Spinal cord (tissue), 10 donors: ENCODE measurements at places on chromosomes 1 and 21. TPM values are rescaled to one million over a fixed set of nuclear protein-coding genes. Genes with fewer than 3 reads are reported as not detected.

DNA sequence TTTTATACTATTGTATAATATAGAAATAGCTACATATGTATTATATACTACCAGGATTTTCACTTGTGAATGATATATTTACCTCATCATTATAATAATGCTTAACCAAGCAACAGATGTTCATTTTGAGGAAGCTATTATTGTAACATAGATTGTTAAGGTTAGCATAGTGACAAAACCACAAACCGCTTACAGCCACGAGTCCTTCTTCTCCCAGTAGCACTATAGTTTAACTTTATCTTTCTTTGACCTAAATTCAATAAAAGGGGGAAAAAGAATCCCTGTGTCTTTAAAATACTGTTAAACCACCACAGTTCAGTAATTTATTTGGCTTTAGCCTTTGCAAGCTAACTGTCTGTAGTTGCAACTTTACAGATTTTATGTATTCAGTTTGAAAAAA is 1039.4 kb upstream of the B3GALT2 start:
- DNase-seq, result no peak

GRCh38 chr1:199301472-199302217 is 662.8 kb downstream of the PTPRC start:
- no peak for DNase-seq

DNA sequence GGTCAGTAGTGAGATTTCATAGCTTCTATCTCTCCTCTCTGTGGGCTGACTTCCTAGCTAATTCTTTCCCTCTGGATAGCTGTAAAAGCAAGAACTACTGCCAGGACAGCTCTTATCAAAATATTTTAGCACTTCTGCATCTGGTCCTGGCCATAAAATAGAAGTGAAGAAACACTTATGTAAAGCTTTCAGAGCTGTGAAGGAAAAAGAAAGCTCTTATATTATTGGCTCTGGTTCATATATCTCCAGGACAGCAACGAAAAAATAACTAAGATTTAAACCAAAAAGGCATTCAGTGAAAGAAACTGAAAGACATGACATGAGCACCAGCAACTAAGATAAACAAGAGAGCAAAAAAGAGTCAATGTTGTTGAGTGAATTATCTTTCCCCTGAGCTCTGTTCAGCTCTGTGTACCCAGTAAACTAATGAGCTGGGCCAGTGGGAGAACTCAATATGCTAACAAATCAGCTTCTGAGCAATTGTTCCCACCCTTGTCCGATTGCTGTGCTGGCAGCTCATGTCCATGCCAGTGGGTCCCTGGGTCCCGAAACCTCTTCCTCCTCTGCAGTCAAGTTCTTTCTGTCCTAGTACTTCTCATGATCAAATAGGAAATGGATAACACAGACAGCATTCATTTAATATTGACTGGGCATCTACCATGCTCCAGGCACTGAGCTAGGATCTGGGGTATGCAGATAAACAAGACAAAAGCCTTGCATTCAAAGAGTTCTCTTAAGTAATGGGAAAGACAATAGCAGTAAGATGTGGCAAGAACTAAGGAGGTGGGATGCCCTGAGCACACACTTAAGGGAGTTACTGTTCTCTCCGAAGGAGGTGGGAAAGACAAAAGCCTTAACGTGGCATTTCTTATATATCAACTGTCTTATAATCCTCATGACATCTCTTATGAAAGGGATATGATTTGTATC is 45.3 kb upstream of the MAN1A2 start:
- no peak for DNase-seq

- DNase-seq, result no peak
Observed at GRCh38 chr1:993379-993995, 6.4 kb downstream of the HES4 start.

DNA sequence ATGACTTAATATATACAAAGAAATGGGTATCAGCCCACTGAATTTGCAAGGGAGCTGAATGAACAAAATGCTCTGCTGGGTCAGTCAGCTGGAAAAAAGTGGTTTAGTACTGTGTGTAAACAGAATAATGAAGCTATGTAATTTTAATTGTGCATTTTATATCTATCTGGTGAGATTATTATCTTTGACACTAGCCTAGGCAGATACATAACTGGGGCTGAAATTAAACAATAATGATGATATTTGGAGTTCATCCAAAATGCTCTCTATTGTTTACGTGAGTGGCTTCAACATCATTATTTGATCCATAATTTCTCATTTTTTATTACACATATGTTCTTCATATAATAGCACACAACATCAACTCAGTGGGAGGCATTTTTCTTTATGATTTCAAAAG is 208.5 kb upstream of the SNX7 start:
- peak; percentile 63 for DNase-seq

GRCh38 chr1:244941121-244941520 is 76.8 kb upstream of the HNRNPU start:
- no peak for DNase-seq

GRCh38 chr1:226553266-226553923 is 4.8 kb downstream of the STUM start:
- DNase-seq, result no peak

GRCh38 chr1:99506631-99507030 is 139.3 kb upstream of the PALMD start:
- no peak for DNase-seq

DNA sequence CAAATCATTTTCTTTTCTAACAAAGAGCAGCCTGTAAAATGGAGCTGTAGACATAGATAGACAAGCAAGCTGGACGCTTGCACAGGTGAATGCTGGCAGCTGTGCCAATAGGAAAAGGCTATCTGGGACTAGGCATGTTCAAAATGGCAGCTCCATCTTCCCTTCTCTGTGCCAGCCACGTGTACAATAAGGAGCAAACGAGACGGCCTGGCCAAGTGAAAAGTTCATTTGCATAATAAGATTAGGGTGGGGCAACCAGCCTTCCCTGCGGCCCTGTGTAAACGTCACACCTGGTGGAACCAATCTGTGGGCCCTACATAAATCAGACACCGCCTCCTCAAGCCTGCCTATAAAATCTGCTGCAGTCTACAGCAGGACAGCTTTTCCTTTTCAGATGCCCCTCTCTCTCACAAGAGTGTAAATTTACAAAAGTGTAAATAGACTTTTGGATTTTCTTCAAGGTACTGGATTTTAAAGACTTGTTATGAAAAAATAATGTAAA is 16.6 kb upstream of the EDEM3 start:
- no peak for DNase-seq

- DNase-seq, result no peak
Observed at GRCh38 chr21:36203603-36203889, 46.9 kb downstream of the DOP1B start.

GRCh38 chr21:35168735-35169134 is 119.6 kb upstream of the RUNX1 start:
- no peak for DNase-seq

ANKRD45 gene
- total RNA-seq, result 9.7 TPM

RUNX3 gene
- total RNA-seq, result 0.11 TPM

TTC22 gene
- 0.59 TPM for total RNA-seq
